ENCODE measurements at places on chromosomes 2 and 18. TPM values are rescaled to one million over a fixed set of nuclear protein-coding genes. Genes with fewer than 3 reads are reported as not detected.

The MDH1B gene
- total RNA-seq, result 0.18 TPM

DNA sequence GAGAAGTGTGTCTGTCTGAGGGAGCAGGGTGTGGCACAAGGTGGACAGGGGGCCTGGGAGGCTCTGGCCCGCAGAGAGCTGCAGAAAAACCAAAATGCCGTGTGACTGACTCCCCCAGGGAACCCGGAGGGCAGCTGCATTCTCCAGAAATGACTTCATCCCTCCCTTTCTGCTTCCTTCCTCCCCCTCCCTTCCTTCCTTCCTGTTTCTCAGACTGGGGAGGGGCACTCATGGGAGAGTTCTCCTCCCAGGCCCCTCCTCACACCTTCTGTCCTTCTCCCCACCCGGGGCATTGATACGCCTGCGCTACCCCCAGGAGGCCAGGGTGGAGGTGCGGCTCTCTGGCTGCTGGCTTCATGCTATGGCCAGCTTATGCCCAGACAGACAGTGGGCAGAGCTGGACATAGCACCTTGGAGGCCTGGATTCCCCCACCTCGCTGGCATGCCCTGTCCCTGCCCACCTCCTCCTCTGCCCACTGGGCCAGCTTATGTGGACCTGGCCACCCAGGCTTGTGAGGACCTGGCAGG lies 8.2 kb upstream of the GPR17 start:
- H3K27ac ChIP-seq, result peak overlapping the region; percentile 93
- no peaks in the 10 kb centered on the region for H3K36me3 ChIP-seq
- peak; percentile 65 for DNase-seq
- H3K4me1 ChIP-seq, result peaks cover 9% of the 10 kb centered on the region
- H3K4me3 ChIP-seq, result no peak overlapping the region

- H3K27ac ChIP-seq, result no peak overlapping the region
- no peak for DNase-seq
- no peak overlapping the region for H3K4me3 ChIP-seq
- peaks cover 4% of the 10 kb centered on the region for H3K36me3 ChIP-seq
Observed at GRCh38 chr18:79948719-79949411, 2.6 kb downstream of the SLC66A2 start.

DNA sequence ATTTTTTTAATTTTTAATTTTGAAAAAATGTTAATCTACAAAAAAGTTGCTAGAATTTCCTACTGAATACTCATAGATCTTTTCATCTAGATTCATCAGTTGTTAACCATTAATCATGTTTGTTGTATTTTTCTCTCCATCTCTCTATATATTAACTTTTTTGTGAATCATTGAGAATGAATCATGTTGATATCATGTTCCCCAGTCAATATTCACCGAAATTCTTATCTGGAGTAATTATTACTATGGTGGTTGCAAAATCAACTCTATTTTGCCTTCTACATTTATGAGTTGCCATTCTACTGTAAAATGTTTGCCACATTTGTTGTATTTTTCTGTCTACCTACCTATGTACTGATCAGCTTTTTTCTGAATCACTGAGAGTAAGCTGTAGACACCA lies 154.0 kb downstream of the SPP2 start:
- H3K27me3 ChIP-seq, result peaks cover 19% of the 10 kb centered on the region
- H3K27ac ChIP-seq, result no peak overlapping the region
- H3K4me3 ChIP-seq, result no peak overlapping the region
- H3K36me3 ChIP-seq, result no peaks in the 10 kb centered on the region

GRCh38 chr2:42976351-42976750 lies 184.0 kb upstream of the HAAO start:
- peaks cover 73% of the 10 kb centered on the region for H3K4me1 ChIP-seq
- H3K4me3 ChIP-seq, result no peak overlapping the region
- H3K27ac ChIP-seq, result no peak overlapping the region
- H3K27me3 ChIP-seq, result peaks cover 2% of the 10 kb centered on the region
- no peak for DNase-seq

- H3K4me1 ChIP-seq, result peaks cover 9% of the 10 kb centered on the region
- H3K36me3 ChIP-seq, result no peaks in the 10 kb centered on the region
- no peak overlapping the region for H3K4me3 ChIP-seq
- no peak overlapping the region for H3K27ac ChIP-seq
- DNase-seq, result no peak
Observed at GRCh38 chr18:11412811-11413210, 196.6 kb upstream of the SLC35G4 start.

Measured in HFFc6 (cell line).